Stimulated activated CD8-positive, alpha-beta memory T cell treated with anti-CD3 and anti-CD28 coated beads, Interleukin-4, amount 100 ng/mL, for 1 hour (primary cell): ENCODE measurements at places on chromosomes 6 and 20.
A peak's percentile ranks its signal among the peaks of the same experiment; 100 is the strongest.

DNA sequence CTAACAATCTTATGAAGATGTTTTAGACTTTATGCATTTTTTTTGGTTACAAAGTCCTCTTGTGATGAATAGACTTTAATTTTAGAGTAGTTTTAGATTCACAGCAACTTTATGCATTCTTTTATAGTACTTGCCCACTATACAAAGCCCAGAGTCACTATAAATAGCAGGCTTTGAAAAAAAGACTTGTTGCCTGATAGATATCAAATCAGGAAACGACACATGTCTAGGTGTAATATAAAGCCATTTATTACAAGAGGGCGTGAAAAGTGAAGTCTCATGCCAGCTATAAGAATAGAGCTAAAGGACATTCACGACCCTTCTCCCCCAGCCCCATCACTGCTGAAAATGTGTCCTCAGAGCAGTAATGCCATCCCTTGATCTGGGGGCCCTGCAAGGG lies 78.0 kb upstream of the MRPS10 start:
- DNase-seq: no peak

DNA sequence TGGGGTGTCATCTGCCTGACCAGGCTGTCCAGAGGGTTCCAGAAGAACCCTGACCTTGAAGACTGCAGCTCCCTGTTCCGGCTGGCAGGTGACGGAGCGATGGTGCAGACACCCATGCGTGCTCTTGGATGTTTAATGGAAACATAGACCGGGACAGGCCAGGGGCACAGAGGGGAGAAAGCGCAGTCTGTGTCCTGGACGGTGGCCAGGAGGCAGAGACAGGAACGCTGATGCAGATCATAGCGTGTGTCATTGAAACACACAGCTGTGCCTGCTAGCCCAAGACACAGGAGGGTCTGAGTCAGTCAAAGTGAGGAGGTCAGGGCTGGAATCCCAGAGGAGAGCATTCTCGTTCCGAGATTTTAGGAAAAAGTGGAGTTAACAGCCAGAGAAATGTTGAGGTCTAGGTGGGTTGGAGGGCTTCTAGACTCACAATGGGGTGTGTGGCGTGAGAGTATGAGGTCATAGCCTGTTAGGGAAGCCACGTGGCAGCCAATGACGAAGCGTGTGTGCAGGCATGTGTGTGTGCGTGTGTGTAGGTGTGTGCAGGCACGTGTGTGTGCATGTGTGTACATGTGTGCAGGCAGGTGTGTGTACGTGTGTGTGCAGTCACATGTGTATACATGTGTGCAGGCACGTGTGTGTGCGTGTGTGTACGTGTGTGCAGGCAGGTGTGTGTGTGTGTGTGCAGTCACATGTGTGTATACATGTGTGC lies 167.0 kb downstream of the ERMARD start:
- no peak for DNase-seq

DNA sequence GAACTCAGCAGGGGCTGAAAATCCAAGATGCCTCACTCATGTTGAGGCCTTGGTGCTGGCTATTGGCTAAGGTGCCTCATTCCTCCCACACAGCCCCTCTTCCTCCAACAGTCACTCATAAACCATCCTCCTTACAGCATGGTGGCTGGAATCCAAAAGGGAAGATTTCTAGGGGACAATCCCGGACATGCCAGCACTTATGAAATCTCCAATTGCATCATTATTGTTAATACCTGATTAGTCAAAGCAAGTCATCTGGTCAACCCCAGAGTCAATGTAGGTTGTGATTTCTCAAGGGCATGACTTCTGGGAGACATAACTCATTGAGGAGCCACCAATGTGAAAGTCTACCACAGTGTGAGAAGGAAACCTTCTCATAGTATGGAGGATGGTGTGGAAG lies 506.6 kb upstream of the NOX3 start:
- DNase-seq: no peak

- peak; percentile 85 for DNase-seq
Observed at GRCh38 chr6:42978839-42979522, at the start of gene PEX6. PEX6 (minus strand) TSS chr6:42979181; CDS start chr6:42979150, 31 bp downstream.

DNA sequence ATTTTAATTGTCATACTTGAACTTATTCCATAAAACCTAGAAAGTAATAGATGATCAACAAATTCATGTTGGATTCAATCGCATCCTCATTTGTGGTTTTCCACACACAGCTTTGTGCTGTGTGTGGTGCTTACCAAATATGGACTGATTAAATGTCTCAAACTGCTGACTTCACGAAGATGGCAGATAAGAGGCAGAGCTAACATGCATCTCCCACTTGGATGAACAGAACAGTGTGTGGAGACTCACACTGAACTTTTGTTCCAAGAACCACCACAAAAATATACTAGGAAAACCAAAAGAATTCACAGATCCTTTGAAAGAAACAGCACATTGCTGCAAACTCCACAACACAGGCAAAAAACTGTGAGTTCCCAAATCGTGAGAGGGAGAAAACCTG lies 603.7 kb downstream of the TENT5A start:
- DNase-seq: no peak

GRCh38 chr6:25002326-25003091 lies 66.7 kb upstream of the RIPOR2 start:
- no peak for DNase-seq

DNA sequence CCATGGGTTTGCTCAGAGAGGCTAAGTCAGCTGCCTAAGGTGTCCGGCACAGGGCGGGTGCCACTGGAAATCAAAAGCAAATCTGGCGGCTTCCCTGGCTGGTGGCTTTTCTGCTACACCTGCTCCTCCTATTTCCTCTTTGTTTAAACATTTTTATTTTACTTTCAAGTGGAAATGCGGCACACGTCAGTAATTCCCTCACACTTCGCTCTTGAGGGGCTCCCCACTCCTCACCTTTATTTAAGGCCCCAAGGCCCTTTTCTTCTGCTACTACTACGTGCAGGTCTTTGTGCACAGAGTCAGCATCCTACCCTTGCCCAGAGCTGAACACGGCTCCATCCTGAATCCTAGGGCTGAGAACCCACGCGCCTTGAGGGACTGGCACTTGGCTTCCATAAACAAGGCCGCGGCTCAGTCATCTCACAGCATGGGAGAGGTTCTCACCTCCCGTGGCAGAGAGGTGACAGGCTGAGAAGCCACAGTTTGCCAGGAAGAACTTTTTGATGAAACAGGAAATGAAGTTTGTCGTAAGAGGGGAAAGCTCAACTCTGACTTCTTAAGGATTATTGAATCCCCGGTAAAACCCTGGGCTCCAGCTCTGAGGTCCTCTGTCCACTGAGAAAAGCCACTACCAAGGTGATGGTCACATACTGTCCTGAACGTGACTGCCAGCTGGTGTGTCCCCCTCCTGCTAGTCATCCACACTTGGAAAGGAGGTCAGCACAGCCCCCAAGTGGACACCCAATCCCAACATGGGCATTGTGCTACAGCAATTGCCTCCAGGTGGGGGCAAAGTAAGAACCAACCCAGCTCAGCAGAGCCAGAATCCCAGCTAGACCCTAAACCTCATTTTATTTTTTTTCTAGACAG lies 48.0 kb downstream of the NFATC2 start:
- DNase-seq: no peak

DNA sequence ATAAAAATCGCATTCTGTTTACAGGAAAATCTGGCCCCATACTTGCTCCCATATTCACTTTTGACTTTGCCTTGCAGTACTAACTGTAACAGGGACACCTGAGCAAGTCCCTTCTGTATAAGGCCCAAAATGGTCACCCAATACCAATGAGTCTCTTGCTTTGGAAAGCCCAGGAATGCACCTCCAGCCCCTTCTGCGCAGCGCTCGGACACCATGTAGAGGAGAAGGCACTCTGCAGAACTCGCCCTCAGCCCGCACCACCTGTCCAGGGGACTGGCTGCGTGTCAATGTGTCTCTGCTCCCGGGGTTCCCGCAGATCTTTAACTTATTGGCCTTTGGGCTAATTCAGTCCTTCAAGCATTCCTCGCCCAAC lies 746 bp upstream of the PRND start:
- no peak for DNase-seq

- DNase-seq: no peak
Observed at GRCh38 chr6:34143884-34144580, 1.9 kb downstream of the GRM4 start.

- DNase-seq: no peak
Observed at GRCh38 chr6:115830895-115831294, 229.8 kb downstream of the FRK start.

- no peak for DNase-seq
Observed at GRCh38 chr20:10427060-10427692, 6.8 kb downstream of the MKKS start.

DNA sequence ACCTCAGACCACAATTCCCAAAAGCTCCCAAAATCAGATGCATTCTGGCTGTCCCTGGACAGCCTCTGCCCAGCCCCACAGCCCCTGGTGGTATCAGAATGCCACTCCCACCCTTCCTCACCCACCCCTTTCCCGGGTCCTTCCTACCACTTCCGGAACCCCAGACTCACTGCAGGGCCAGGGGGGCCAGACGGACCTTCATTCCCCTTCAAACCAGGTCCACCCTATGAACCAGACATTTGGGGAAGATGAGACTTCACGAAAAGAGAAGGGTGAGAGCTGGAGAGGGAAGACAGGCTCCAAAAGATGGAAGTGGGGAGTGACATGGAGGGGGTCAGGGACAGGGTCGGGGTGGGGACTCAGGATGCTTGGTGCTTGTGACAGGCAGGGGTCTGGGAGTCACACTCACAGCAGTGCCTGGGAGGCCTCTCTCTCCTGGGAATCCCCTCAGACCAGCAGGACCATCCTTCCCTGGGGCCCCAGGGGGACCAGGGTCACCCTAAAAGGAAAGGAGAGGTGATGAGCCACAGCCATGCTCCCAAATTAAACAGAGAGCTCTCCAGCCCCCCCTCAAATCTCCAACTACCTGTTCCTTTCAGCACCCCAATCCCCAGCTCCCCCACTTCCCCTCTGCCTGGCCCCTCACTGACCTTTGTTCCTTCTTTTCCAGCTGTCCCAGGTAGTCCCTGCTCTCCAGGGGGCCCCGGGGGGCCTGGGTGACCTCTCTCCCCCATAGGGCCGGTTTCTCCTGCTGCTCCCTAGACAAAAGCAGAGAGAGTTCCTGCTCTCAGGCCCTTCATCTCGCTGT lies 20.2 kb downstream of the COL11A2 start:
- DNase-seq: no peak

- DNase-seq: no peak
Observed at GRCh38 chr6:105601541-105602236, 198.8 kb upstream of the PREP start.

DNA sequence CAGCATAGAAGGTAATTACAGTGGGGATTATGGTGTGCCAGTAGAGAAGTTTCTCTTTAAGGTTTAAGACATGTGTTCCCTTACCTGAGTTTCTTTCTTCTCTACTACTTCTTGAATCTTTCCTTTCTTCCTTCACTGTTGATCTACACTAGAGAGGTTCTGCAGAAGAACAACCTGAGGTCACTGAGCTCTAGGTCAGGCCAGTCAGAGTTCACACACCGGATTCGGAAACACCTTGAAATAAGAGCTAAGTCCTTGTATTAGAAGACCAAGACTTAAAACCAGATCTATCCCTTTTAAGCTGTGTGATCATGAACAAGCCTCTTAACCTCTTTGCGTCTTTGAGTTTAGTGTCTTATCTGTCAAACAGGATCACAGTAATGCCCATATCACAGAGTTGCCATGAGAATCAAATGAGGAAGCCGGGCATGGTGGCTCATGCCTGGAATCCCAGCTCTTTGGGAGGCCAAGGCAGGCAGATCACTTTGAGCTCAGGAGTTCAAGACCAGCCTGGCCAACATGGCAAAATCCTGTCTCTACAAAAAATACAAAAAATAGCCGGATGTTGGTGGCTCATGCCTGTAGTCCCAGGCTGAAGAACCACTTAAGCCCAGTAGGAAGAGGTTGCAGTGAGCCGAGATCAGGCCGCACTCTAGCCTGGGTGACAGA lies 22.0 kb upstream of the TGM3 start:
- no peak for DNase-seq

- no peak for DNase-seq
Observed at GRCh38 chr6:42550277-42550676, 13.6 kb upstream of the UBR2 start.

DNA sequence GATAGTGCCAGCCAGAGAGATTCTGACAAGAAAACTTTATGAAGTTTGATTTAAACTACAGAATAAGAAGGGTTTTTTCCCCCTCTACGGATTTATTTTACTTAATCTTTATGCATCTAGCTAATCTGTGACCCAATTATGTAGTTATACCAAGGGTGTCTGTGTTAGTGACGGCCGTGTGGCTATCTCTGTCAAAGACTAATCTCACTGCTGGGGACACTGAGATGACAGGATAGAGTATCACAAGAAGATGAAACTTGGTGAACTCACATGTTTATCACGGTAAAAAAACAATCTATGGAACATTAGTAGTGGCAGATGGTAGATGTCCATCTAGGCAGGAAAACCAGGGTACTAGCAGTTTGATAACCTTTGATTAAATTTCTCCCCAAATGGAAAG lies 149.7 kb downstream of the AHI1 start:
- DNase-seq: no peak

DNA sequence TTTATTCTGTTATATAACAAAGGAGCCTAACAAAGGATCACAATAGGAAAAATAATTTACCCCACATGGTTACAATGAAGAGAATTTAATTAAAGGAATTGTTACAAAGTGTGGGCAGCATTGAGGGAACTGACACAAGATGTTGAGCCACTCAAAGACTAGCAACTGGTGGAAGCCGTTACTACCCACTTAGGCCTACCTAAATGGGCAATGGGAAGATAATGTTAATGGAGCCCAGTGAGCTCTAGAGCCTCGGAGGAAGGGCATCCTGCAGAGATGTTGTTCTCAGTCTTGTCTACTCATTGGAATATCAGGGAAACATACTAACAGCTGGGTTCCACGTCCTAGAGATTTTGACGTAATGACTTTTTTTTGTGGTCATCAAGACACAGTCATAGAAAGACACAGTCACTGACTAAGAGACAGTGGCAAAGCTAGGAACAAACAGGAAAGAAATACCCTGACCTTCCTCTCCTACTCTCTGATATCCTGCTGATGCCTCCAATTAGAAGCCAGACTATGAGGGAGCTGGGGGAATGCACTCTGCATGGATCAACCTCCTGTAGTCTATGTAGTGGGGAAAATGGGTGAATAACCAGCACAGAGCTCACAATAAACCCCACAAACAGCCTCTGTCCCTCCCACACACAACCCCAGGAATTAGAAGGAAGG lies 523.8 kb upstream of the FLRT3 start:
- DNase-seq: no peak

DNA sequence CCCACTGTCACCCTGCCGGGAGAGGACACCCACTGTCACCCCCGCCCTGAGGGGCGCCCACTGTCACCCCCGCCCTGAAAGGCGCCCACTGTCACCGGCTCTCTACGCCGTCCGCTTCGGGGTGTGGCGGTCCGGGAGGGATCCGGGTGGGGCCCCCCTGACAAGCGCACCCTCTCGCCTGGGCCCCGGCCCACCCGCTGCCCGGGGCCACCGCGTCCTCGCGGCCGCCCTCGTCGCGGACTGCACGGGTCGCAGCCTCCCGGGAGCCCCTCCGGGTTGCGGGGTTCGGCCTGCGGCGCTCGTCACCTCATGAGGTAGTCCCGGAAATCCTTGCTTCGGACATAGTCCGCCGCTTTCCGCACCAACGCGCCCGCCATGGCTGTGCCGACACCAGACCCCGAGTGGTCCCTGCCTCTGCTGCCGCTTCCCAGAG lies 224 bp downstream of the MPC1 start:
- no peak for DNase-seq

- no peak for DNase-seq
Observed at GRCh38 chr6:128327890-128328289, 192.5 kb downstream of the PTPRK start.
